ENCODE measurements at places on chromosomes 16 and 17. TPM values are rescaled to one million over a fixed set of nuclear protein-coding genes. Genes with fewer than 3 reads are reported as not detected.
A peak's percentile ranks its signal among the peaks of the same experiment; 100 is the strongest.

DNA sequence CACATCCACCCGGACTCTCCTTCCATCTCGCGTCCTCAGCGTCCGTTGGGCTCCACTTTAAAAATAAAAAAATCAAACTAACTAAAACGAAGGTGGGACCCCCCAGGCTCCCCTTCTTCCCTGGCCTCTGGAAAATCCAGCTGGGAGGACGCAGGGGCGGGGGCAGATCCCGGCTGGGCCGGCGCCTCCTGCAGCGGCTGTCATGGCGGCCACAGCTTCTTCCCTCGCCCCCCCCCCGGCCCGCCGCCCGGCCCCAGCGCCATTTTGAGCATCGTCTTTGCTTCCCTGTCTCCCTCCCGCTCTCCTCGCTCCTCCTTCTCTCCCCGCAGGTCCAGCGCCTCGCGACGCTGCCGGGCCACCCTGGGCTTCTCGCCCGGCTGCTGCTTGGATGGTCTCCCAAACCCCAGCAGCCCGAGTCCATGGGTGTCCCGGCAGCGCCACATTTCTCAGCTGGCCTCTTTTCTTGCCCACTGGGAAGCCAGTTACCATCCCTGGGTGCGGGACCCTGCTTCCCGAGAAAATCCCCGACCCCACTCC lies 3.3 kb downstream of the HOXB2 start:
- peak; percentile 56 for DNase-seq

GRCh38 chr17:63930951-63931575 lies 1.1 kb downstream of the CD79B start:
- no peak for DNase-seq

DNA sequence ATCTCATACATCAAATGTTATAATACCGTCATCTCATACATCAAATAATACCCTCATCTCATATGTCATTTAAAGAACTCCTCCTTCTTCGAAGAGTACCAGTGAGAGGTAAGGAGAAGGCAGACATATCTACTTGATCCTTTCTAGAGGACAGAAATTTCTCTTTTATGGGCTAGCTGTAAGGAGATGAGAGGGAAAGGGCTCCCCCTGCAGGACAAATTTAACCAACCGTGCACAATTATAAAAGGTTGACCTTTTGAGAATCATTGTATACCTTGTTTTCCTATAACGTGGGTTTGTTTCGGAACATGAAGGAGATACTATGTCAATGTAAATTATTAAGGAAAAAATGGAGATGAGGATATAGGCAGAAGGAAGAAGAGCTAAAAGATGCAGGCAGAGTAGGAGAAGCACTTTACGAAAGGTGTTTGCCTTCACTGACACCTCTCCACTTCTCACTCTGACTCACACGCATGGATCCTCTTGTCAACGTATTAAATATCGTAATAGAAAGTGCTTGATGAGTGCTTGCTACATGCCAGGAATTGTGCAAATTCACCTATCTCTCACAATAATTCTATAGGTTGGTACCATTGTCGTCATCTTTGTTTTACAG lies 465.9 kb upstream of the ERCC4 start:
- DNase-seq = peak; percentile 14

CLEC18A gene
- total RNA-seq = 0.12 TPM

ABR gene
- total RNA-seq = 7.0 TPM

WDR45B gene
- 167 TPM for total RNA-seq

CHST4 gene
- 0.61 TPM for total RNA-seq

IKZF3 gene
- not detected for total RNA-seq

GJD3 gene
- total RNA-seq = not detected

All from SJCRH30 (cell line).